ENCODE measurements at places on chromosomes 6 and 20. TPM values are rescaled to one million over a fixed set of nuclear protein-coding genes. Genes with fewer than 3 reads are reported as not detected.
A peak's percentile ranks its signal among the peaks of the same experiment; 100 is the strongest.

SPEF1 gene
- 0.14 TPM for total RNA-seq

GRCh38 chr6:116329156-116329555, 41.6 kb upstream of the DSE start:
- H3K27me3 ChIP-seq: no peaks in the 10 kb centered on the region
- no peak for DNase-seq
- H3K36me3 ChIP-seq: no peaks in the 10 kb centered on the region

GSTA3 gene
- not detected for total RNA-seq

GRCh38 chr6:37205175-37205996, 35.4 kb downstream of the PIM1 start:
- no peaks in the 10 kb centered on the region for H3K27me3 ChIP-seq
- peak; percentile 52 for DNase-seq
- H3K4me3 ChIP-seq: peak overlapping the region; percentile 15
- peak overlapping the region; percentile 85 for H3K27ac ChIP-seq
- peaks cover 76% of the 10 kb centered on the region for H3K4me1 ChIP-seq
- no peaks in the 10 kb centered on the region for H3K36me3 ChIP-seq

RSPH4A gene
- total RNA-seq: not detected

DNA sequence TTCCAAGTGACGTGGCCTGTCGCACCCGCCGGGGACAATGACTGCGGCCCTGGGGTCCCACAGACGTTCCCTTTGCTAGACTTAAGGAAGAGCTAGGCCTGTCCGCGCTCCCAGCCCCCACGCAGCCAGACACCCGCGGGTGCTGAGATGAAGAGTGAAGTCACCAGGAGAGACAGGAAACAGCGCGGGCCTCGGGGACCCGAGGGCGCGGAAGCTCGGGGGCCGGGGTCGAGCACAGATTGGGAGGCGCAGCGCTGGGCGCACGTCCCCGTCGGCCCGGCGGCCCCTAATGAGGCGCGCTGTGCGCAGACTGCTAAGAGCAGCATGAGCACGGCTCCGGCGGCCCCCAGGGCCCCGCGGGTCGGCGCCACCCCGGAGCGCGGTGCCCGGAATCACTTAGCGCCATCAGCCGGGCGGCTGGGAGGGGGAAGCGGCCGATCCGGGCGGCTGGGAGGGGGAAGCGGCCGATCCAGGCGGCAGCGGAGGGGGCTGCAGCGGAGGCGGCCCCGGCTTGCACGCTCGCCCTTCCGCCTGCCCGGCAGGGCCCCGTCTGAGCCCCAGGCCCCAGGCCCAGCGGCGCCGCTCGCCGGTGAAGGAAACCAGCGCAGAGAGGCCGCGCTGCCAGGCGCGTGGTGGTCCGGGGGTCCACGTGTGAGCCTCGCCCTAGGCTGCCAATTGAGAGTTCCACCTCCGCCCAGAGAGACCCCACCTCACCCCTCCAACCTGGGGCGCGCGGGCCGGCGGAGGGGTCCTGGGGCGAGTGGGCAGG, 8.3 kb upstream of the AVP start:
- H3K27ac ChIP-seq: peak overlapping the region; percentile 96
- peak overlapping the region; percentile 69 for H3K4me3 ChIP-seq
- H3K27me3 ChIP-seq: peaks cover 6% of the 10 kb centered on the region
- peaks cover 14% of the 10 kb centered on the region for H3K4me1 ChIP-seq
- no peaks in the 10 kb centered on the region for H3K36me3 ChIP-seq

GRCh38 chr20:391041-391711, 10.6 kb downstream of the TRIB3 start:
- H3K36me3 ChIP-seq: peaks cover 65% of the 10 kb centered on the region
- no peak overlapping the region for H3K27ac ChIP-seq
- no peak for DNase-seq
- no peak overlapping the region for H3K4me3 ChIP-seq

DNA sequence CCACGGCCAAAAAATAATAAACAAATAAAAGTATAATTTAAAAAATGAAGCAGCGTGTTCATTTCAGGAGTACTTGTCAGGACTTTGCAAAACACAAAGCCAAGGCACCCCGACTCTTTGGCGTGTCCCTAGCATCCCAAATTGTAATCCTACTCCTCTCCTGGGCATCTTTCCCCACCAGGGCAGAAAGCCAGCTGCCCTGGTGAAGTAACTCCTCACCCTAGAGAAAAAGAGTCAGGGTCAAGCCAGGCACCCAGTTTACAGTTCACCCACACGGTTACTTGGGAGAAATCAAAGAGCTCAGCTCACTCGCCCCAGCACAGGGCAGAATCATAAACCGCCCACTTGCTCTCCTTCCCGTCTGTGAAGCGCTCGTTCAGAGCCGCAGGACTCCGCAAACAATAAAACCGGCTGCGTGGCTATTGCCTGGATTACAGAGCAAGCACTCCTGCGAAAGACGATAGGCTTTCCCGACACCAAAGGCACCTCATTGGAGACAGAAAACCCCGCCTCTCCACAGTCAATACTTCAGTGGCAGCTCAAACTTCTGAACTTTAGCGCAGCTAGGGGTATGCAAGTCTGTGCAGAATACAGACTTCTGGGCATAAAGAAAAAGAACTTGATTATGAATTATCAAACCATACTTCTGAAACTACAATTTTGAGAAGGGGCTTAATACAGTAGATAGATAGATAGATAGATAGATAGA, 73.0 kb upstream of the NHSL1 start:
- H3K27ac ChIP-seq: no peak overlapping the region
- peaks cover 4% of the 10 kb centered on the region for H3K4me1 ChIP-seq

GRCh38 chr6:28764761-28765282, 159.0 kb downstream of the TRIM27 start:
- H3K27ac ChIP-seq: no peak overlapping the region
- no peak overlapping the region for H3K4me3 ChIP-seq
- peaks cover 78% of the 10 kb centered on the region for H3K27me3 ChIP-seq
- H3K4me1 ChIP-seq: no peaks in the 10 kb centered on the region

- H3K4me1 ChIP-seq: peaks cover 89% of the 10 kb centered on the region
- DNase-seq: peak; percentile 14
- H3K27ac ChIP-seq: peak overlapping the region; percentile 92
Measured at GRCh38 chr6:41967312-41968287, 26.0 kb upstream of the CCND3 start.

PREP gene
- total RNA-seq: 42.3 TPM

DNA sequence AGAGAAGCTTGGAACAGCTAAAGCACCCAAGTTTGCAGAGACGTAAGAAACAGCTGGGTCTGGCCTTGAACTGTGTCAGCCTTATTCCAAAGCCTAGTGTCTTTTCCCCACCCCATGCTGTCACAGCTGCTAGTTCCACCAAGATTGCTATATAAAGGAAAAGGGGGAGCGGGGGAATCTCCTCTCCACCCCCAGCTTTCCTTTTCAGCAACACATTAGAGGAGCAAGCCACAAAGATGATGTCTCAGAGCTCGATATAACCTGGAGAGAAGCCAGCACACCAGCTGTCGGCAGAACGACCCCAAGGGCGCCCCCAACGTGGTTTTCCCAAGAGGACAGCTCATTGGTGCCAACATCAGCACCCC, 36.5 kb downstream of the ATP9A start:
- DNase-seq: no peak
- H3K36me3 ChIP-seq: no peaks in the 10 kb centered on the region
- peak overlapping the region; percentile 67 for H3K4me3 ChIP-seq
- peak overlapping the region; percentile 42 for H3K27ac ChIP-seq
- H3K4me1 ChIP-seq: peaks cover 13% of the 10 kb centered on the region

ARMH2 gene
- total RNA-seq: not detected

RAET1L gene
- total RNA-seq: not detected

DNA sequence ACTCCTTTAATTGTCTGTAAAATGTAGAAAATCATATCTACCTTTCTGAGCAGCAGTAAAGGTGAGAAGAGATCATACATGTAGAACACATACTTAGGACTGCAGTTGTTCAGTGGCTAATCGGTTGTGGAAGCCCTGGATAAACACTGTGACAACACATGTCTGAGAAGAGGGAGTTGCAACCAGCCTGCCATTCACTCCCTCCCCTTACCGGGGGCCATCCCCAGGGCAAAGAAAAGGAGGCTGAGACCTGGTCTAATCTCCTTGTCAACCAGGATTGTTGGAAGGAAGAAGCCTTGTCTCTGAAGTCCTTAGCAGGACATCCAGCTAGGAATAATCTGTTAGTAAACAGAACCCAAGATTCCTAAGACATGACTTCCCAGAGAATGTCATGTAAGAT, 462.5 kb upstream of the AGPAT4 start:
- no peaks in the 10 kb centered on the region for H3K36me3 ChIP-seq
- DNase-seq: no peak
- no peak overlapping the region for H3K4me3 ChIP-seq
- no peaks in the 10 kb centered on the region for H3K4me1 ChIP-seq
- H3K27ac ChIP-seq: no peak overlapping the region

PROCR gene
- total RNA-seq: 1.2 TPM

Measured in activated CD4-positive, alpha-beta T cell treated with anti-CD3 and anti-CD28 coated beads for 36 hours (primary cell).